ENCODE measurements at places on chromosomes 4 and X.

GRCh38 chrX:49257846-49258748 lies 6.4 kb downstream of the FOXP3 start:
- no peak for DNase-seq

DNA sequence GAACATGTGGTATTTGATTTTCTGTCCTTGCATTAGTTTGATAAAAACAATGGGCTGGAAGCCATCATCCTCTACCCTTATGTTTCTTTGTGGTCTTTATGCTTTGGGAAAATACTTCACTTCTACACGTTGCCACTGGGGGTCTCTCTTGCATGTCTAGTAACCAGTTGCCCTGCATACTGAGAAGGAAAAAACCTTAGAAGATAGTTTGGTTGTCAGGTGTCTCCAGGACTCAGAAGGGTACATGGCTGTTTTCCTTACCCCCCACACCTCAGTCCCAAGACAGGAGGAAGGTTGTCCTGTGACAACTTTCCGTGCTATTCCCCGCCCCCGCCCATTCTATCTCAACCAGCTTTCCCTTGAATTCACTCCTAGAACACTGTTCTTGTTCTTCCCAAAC lies 62.1 kb upstream of the LANCL3 start:
- DNase-seq = no peak

GRCh38 chr4:41644288-41644914 lies 104.1 kb downstream of the PHOX2B start:
- no peak for DNase-seq

DNA sequence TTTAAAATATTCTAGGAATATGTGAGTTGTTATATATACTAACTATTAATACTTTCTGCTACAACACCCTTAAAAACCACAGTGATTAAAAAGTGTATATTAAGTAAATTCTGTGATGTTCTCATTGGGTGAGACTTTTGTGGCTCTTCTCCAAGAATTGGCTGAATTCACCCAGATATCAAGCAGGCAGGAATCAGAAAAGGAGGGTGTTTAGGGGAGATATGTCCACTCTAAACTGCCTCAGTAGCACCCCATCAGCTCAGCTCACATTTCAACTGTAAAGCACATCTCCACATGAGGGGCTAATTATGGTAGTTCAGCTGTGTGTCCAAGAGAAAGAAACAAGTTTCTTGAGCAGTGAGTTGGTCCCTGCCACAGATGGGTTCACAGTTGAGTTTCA lies 165.0 kb downstream of the GALNTL6 start:
- DNase-seq = no peak

- DNase-seq = no peak
Measured at GRCh38 chr4:71261001-71261400, 77.8 kb upstream of the SLC4A4 start.

- DNase-seq = no peak
Measured at GRCh38 chrX:10450959-10451355, 169.4 kb downstream of the MID1 start.

DNA sequence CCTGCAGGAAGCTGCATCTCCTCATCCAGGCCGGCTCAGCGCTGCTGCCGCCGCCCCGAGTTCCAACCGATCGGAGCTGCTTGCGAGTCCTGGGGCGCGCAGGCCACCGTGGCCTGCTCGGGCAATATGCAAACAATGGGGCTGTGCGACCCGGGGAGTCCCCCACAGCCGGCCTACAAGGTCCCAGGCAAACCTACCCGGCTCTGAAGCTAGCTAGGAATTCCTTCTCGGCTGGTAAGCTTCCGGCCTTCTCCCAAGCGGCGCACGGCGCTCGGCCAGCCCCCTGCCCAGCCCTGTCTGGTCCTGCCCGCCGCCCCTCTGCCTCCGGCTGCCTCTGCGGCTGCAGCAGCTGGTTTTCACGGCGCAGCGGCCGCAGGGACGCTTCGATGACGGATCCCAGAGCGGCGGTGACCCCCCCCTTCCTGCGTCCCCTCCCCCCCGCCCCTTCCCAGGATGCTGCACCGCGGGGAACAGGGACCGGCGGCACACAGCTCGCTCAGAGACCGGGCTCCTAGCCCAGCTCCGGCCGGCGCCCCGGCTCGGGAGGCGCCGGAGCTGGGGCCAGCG lies 59.4 kb downstream of the TSC22D3 start:
- DNase-seq = no peak

DNA sequence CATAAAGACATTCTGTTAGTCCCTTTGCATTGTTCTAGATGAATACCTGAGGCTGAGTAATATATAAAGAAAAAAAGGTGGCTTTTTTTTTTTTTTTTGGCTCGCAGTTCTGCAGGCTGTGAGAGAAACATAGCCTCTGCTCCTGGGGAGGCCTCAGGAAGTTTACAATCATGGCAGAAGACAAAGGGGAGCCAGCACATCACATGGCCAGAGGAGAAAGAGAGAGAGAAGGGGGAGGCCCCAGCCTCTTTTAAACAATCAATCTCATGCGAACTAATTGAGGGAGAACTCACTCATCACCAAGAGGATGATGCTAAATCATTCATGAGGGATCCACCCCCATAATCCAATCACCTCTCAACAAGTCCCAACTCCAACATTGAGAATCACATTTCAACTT lies 364.0 kb upstream of the EPHA5 start:
- DNase-seq = no peak

- DNase-seq = no peak
Measured at GRCh38 chr4:76624241-76624681, 189.2 kb downstream of the SHROOM3 start.

GRCh38 chr4:161252520-161253141 lies 911.2 kb downstream of the FSTL5 start:
- no peak for DNase-seq

DNA sequence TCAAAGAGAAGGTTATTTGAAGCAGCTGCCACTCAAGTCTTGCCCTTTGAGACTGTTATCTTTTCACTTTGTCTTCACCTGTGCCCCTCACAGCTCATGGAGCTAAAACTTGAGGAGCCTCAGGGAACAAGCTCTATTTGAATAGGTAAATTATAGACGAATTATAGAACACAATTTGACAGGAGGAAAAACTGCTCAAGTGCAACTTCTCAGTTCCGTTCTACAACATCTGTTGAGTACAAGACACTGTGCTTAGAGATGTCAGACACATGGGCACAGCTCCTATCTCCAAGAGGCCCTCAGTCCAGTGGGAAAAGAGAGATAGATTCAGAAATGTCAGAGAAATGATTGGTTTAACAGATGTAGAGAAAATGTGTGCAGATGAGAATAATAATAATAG lies 5.1 kb downstream of the PPP1R2C start:
- no peak for DNase-seq

GRCh38 chr4:74997948-74998729 lies 65.2 kb downstream of the PARM1 start:
- no peak for DNase-seq

DNA sequence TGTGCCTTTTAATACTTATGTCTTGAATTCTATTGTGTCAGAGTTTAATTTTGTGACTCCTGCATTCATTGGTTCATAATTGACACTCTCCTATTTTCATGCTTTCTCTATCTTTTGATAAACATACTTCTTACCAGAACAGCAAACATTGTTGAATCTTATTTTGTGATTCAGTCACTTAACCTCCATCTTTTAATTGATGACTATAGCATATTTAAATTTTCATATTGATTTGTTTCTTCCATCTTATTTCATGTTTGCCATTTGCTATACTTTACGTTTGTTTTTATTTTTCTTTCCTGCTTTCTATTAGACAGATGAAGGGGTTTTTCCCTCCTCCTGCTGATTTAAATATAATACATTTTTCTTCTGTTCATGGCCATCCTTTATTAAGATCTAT lies 115.5 kb upstream of the FAM9A start:
- no peak for DNase-seq

- no peak for DNase-seq
Measured at GRCh38 chr4:161186012-161186411, 977.8 kb downstream of the FSTL5 start.

DNA sequence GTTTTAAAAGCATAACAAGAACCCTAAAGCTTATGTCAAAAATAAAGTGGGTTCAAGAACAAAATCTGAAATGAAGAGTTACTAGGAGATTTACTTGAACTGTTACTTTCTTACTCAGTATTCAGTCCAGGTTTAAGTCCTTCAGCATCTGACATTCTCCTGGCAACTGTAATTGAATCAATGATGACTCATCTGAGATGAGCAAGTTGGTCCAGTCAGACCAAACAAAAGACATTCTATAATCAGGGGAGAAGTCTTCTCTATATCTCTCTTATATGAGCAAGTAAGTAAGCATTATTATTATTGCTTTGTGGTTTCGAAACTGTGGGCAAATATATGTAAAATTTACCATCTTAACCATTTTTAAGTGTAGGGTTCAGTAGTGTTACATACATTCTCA lies 34.6 kb downstream of the MAP9 start:
- no peak for DNase-seq

GRCh38 chrX:145068450-145068849 lies 178.9 kb upstream of the SPANXN1 start:
- no peak for DNase-seq

DNA sequence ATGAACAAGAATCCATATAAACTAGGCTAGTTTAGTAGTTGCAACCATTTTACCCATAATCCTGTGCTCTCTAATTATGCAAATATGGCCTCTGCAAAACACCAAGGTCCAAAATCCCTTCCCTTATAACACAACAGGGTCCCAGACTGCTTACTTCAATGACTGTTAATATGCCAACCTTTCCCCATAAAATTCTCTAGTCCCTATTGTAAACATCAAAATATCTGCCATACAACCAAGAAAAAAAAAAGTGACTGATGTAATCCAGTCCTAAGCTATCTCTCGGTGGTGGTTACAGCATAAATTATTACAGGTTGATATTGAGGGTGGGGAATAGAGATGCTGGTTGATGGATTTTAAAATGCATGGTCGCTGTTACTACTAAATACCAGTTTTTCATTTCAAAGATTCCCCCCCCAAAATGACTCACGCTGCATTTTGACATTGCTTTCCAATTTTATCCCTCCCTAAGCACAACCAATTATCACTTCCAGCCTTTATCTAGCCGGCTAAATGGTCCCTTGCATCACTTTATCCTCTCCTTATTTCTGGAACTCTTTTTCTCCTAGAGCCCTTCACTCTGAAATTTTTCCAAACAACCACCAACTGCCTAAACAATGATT lies 44.8 kb downstream of the TSPAN5 start:
- DNase-seq = no peak

DNA sequence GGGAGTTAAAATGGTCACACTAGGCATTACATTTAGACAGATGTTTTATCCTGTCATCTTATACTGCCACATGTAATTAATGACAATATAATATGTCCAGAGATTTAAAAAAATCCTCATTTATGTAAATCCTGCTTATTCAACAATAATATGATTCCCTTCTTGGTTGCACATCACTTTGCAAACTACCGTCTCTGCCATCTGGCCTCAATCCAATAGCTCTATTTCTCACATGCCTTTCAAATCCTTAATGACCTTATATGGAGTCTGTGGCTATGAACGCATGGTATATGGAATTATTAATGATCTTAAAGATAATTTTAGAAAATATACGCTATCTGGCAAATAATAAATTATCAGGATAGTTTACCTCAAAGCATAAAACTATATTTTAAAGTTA lies 144.5 kb downstream of the NPNT start:
- no peak for DNase-seq

GRCh38 chr4:186570193-186570996 lies 15.0 kb upstream of the MTNR1A start:
- no peak for DNase-seq

GRCh38 chr4:22339491-22339890 lies 176.4 kb downstream of the ADGRA3 start:
- DNase-seq = no peak

DNA sequence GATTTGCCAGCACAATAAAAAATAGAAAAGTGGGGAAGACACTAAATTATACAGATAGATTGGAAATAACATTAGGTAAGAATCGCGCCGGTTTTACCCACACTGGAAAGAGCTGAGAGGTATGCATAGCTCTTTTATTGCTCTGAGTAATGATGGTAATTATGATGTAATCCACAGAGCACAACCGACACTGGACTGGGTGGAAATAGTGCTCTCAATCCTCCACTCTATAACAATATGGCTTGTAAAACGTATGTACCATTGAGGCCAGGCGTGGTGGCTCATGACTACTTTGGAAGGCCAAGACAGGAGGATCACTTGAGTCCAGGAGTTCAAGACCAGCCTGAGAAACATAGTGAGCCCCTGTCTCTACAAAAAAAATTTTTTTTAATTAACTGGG lies 104.3 kb upstream of the RAPGEF2 start:
- no peak for DNase-seq

- DNase-seq = no peak
Measured at GRCh38 chr4:169236873-169237626, 33.7 kb downstream of the SH3RF1 start.

DNA sequence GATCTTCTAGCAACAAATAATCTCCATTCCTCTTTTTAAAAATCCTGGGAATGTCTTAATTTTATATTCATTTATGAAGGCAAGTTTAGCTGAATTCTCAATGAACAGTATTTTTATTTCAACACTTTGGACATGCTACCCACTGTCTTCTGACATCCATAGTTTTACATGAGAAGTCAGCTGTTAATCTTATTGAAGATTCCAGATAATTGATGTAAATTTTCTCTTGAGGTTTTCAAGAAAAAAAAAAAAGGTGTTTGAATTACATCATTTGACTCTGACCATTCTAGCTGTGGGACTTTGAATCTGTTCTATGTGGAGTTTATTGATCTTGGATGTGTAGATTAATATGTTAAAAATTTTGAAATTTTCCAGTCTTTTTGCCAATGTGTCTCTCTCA lies 28.0 kb downstream of the PDHA2 start:
- no peak for DNase-seq

DNA sequence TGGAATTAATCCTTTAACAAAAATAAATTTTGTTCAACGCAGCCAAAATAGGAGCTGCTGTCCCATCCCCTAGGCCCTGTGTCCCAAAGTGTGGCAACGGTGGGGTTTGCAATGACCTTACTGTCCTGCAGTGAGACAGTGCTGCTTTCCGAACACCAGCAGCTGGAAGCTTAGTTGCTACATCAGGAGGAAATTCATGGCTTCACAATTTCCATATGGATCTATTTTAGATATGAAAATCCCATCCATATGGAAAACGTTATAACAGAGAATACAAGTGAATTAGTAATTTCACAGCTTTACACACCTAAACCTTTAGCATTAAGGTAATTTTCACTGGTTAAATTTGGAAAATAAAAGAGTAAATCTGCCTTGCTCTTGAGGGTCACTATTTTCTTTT lies 396.3 kb upstream of the TENM3 start:
- DNase-seq = no peak

GRCh38 chrX:146056511-146057081 lies 239.0 kb downstream of the SLITRK2 start:
- no peak for DNase-seq

GRCh38 chrX:38211891-38212635 lies 8.6 kb downstream of the SRPX start:
- no peak for DNase-seq

DNA sequence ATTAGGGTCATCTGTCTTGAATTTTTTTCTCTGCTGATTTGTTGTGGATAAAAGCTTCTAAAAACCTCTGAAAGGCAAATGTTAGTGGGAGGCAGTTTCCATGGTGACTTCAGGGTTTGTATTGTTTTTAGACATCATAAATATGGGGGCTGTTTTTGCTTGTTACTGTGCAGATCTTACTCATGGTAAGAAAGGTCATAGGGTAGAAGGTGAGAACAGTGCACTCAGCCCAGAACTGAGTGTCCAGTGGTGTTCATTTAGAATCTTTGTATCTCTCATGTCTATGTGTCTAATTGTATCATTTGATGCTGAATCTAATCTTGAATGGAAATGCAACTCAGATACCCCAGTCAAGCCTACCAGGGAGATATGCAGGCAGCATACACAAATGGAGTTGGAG lies 609.8 kb downstream of the ZNF674 start:
- no peak for DNase-seq

- DNase-seq = no peak
Measured at GRCh38 chr4:113846433-113846832, 84.9 kb upstream of the CAMK2D start.
